ENCODE measurements at places on chromosomes 1 and 21. TPM values are rescaled to one million over a fixed set of nuclear protein-coding genes. Genes with fewer than 3 reads are reported as not detected.

The SMIM11 gene
- total RNA-seq, result 8.8 TPM

The PRELP gene
- under 0.01 TPM for total RNA-seq

The FAM151A gene
- not detected for total RNA-seq

The CASZ1 gene
- 1.7 TPM for total RNA-seq

The RIPPLY3 gene
- total RNA-seq, result not detected

The RHCE gene
- total RNA-seq, result 0.33 TPM

The MTARC2 gene
- total RNA-seq, result 14.7 TPM

The C1orf105 gene
- not detected for total RNA-seq

The HIVEP3 gene
- total RNA-seq, result 1.2 TPM

The CRNN gene
- not detected for total RNA-seq

The CHI3L1 gene
- not detected for total RNA-seq

The CFHR3 gene
- total RNA-seq, result not detected

The LCE2B gene
- total RNA-seq, result not detected

The CLDN17 gene
- not detected for total RNA-seq

The TSPAN2 gene
- total RNA-seq, result 1.5 TPM

The EXOSC10 gene
- total RNA-seq, result 74.5 TPM

The FHAD1 gene
- not detected for total RNA-seq

The KPRP gene
- not detected for total RNA-seq

The PLCH2 gene
- total RNA-seq, result under 0.01 TPM

The OR2AK2 gene
- total RNA-seq, result not detected

Measured in vein endothelial cell (primary cell).